ENCODE measurements at places on chromosomes 2 and 18. TPM values are rescaled to one million over a fixed set of nuclear protein-coding genes. Genes with fewer than 3 reads are reported as not detected.

The STRN gene
- total RNA-seq = 14.8 TPM

GRCh38 chr2:230678451-230678850, 34.2 kb upstream of the CAB39 start:
- no peak for DNase-seq

The RGPD3 gene
- total RNA-seq = 0.03 TPM

DNA sequence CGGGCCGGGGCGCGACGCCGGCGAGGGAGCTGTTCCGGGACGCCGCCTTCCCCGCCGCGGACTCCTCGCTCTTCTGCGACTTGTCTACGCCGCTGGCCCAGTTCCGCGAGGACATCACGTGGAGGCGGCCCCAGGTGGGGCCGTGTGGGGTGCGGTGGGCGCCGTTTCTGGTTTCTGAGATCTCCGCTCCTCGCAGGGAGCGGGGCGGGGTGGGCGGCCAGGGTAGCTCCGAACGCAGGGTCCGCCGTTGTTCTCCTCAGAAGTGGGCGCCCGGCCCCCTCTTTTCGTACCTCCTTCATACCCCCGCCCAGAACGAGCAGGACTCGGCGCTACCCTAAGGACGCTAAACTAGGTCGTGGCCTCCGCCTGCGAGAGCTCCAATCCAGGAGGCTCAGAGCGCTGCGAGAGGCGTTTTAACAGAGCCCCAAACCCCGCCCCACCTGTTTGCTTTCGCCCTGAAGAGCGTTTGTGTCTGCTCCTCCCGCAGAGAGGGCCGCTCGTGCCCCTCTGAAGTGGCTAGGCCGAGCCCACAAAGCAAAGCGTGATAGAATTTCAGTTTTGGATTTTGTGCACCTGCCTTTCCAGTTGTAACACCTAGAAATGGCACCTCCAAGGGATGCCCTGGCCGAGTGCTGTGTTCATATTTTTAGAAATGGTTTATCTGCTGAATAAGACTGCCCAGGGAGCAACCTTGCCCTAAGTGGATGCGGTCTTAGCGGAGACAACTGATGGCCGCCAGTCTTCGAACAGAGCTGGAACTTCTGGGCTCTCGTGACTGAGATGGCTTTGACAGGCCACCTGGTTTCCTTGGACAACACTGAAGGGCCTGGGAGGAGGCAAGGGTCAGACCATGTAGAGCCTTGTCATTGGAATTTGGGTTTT, 626 bp downstream of the CAPN10 start:
- no peak for DNase-seq

The MYOM1 gene
- total RNA-seq = not detected

The DLX2 gene
- total RNA-seq = 1.1 TPM

The SLC23A3 gene
- total RNA-seq = 0.76 TPM

- DNase-seq = no peak
Measured at GRCh38 chr18:11259469-11260150, 110.2 kb upstream of the PIEZO2 start.

DNA sequence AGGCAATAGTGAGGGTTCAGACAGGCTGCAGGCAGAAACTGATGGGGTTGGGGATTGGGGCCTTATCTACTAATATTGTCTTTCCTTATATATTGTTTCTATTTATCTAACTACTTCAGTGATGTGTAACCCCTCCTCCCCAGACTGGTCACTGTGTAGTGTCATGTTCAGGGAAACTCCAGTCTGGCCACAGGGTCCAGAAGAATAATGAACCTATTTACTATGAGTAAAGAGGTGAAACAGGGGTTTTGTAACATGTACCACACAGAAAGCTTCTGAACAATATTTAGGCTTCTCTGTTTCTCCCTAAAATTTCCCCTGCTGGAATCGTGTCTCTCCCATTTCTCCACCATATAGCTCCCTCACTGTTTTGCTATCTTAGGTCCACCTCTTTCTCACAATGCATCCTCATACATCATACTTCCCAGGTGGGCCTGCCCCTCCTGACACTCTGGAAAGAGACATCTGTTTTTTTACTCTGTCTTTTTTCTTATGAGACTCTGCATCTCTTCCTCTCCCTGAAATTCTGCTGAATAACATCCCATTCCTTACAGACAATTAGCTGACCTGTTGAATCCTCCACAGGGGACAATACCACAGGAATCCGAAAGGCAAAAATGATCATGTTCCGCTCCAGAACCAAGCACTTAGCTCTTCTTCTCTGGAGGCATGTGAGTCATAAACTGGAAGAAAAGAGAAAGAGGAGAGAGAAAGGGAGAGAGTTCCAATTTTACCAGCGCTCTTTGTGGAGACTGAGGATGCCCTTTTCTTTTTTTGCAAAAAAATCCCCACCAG, 154.8 kb downstream of the ZEB2 start:
- peak; percentile 65 for DNase-seq

The FHOD3 gene
- total RNA-seq = 47.1 TPM

Measured in HT1080 (cell line).